ENCODE measurements at places on chromosomes 13 and 19.

GRCh38 chr19:48826606-48827020, 9.7 kb downstream of the HSD17B14 start:
- DNase-seq: no peak

DNA sequence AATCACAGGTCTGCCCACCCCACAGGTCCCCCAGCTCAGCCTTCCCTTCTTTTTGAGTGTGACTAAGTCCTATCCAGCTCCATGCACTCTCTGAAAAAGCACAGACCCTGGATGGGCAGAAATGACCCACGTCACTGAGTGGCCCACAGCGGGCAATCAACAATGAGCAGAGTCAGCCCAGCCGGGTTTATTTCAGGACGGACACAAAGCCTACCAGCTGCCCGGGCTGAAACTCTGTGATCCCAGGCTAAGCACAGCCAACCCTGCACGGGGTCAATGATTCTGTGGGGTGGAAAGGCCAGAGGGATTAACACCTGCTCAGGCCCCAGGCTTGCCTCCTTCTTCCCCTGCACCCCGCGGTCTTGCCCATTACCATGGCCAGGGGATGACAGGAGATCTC, 8.4 kb downstream of the NAPA start:
- no peak for DNase-seq

DNA sequence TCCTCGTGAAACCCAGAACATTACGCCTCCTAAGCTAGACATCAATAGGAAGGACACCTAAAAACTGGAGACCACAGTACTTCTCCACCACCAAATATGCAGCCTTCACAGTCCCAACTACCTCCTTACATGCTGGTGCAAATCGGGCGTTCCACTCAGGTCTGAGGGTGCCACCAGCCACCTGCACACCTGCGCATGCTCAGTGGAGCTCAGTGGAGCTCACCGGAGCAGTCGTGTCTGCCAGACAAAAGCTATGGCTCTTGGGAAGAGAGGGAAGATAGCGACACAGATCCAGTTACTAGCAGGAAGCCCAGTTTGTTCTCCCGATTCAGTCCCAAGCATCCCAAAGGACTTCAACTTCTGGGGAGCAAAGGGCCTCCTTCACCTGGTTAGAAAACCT, 237.1 kb downstream of the TSHZ3 start:
- DNase-seq: no peak

DNA sequence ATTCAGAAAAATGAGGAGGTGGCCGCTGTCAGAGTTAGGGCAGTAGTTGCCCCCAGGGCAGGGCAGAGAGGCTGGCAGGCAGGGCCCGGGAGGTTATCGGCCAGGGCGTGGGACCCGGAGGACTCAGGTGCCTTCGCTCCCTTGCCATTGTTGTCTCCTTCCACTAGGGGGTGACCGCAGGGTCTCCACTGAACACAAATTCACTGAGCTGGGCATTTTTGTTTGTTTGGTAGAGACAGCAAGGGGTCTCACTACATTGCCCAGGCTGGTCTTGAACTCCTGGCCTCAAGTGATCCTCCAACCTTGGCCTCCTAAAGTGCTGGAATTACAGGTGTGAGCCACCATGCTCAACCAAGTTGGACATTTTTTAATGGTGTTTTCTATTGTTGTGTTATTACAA, 25.1 kb downstream of the CARS2 start:
- DNase-seq: no peak

- no peak for DNase-seq
Observed at GRCh38 chr19:7658219-7658686, 10.6 kb upstream of the RETN start.

DNA sequence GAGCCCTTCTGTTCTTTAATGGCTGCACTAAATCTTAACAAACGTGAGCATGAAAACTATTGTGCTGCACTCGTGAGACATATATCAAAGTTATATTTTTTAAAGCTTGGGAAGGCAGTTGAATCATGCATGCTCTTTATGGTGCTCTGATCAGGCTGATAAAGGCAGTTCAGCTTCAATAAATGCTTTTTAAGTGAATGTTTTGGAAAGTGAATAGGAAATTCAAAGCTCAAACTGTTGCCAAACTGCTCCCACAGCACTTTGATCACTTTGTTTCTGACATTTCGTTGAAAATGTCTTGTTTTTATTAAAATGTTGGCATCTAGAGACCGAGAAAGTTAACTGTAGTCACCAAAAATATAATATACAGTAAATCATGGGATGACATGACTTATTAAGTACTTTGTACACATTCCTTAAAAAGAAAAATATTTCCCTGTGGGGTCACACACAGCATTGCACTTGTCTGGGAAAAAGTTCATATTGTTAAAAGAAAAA, 625.7 kb upstream of the PCDH9 start:
- DNase-seq: no peak

- no peak for DNase-seq
Observed at GRCh38 chr19:35718345-35719041, 690 bp downstream of the KMT2B start.

GRCh38 chr13:113489171-113489548, 1.4 kb downstream of the DCUN1D2 start:
- DNase-seq: no peak

DNA sequence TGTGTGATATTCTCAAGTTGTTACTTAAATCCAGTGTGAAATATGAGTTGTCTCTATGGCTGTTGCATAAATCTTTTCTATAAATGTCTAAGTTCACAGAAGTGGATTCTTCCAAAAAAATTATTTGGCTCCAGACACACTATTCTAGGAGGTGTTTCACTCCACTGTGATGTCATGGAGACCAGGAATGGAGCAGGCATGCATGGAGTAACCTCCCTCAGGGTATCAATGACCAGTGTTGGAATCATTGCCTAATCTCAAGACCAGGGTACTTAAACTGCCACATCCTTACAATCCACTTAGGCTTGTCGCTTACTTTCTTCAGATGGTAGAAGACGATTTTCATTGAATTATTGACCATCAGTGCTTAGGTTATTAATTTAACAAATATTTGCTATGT, 55.4 kb downstream of the LRRC63 start:
- DNase-seq: no peak
